K562 (cell line): ENCODE measurements at places on chromosomes 4 and X.

DNA sequence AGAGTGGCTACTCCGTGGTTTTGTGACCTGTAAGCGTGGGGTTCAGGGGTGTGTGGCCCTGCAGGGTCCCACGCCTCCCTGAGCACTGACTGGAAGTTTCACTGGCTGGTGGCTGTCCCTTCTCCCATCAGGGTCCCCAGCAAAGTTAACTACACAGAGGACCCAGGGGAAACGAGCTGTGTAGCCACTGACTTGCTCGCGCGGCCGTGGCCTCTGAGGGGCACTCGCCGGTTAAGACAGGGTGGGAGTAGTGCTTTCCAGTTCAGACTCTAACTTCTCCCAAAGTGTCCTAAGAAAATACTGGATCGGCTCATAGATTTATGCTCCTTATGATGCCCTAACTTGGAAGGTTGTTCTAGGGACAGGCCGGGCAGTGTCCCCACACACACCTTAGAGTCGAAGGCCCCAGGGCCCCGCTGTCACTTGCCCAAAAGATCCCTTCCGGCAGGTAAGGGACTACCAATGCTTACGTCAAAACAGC, 28.2 kb downstream of the NELFA start:
- DNase-seq = no peak

DNA sequence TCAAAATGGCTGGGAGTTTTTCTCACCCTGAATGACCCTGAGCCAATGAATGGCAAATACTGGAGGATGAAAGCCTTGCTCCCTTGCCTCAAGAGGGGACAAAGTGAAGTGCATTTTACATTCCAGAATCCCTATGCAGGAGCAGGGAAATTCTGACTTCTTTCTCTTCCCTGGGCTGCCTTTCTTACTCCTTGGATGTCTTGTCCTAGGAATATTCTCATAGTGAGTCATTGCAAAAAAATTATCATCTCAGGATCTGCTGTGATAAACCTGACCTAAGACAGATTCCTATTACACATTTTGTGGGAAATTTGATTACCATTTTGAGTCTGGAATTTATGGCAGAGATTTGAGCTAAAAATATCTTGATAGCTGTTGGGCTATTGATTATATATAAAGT, 199.9 kb downstream of the TMA16 start:
- DNase-seq = no peak

DNA sequence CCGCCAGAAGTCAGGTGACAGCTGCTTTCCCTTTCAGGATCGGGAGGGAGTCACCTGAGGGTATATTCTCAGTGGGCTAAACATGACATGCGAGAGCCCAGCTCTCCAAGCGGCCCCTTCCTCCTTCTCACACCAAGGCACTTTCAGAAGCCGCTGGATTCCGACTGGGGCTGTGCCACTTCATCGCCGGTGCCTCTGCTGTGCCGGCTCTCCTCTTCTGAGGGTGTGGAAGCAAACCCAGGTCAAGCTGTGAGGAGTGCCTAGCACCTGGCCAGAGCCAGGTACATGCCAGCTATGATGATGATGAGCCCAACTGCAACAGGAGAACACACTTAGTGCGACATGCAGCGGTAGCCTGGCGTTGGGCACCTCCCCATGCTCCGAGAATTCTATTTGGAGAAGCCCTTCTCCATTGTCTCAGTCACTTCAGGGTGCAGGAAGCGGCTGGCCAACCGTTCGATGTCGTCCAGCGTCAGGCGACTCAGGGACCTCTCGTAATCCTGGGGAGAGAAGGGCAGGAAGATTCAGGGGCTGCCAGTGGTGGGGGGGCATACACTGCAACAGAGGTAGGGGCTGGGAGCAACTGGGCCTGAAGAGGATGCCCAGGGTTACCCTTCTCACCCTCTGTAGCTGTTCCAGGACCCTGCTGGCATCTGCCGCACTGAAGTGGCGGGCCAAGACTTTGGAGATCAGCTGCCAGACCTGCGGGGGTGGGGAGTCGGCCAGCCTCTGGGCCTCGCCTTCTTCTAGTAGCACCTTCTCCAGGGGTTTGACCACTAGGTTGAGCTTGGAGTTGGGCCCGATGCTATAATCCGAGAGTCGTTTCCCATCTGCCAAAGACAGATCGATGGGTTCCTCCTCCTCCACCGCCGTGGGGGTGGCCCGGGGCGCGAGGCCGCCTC, 1.0 kb downstream of the UBL4A start:
- peak; percentile 49 for DNase-seq

DNA sequence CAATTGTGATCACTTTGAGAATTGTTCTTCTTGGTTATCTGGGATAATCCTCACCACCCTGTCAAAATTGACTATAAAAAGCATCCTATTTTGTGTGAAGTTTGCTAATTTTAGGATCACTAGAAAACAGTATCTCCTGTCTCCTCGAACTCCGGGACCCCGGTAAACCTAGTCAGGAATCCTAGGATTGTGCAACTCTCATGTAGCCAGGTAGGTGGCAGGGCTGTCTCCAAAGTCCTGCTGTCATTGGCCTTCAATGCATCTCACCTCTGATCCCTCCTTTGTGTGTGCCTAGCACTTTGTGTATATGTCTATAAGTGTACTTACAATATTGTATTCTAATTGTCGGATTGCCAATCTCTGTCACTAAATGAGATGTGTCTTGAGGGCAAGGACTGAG, 1564.8 kb downstream of the RPA4 start:
- no peak for DNase-seq

DNA sequence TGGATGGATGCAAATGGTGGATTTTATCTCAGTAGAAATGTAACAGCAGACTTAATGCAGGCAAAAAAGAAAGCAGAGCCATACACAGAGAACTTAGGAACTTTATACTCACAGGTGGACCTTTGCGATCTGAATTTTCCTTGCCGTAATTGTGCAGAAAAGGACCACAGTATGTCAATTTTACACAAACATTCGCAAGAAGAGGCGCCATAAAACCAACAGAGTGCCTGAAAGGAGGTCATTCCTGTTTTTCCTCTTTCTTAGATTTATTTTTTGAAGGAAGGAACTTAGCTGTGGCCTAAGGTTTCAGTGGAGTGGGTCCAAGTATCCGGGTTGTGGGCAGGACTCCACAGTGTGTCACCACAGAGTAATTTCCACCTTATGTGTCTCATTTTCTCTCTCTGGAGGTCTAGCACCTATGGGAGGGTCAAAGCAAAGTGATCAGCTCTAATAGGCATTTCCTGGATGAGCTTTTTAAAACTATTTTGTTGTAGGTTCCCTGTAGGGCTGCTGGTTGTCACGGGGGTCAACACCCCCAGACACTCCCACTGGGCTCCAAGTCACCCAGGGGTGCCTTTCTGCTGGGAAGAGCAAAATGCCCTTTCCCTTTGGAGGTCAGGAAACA, 24.7 kb upstream of the PBDC1 start:
- DNase-seq = no peak

DNA sequence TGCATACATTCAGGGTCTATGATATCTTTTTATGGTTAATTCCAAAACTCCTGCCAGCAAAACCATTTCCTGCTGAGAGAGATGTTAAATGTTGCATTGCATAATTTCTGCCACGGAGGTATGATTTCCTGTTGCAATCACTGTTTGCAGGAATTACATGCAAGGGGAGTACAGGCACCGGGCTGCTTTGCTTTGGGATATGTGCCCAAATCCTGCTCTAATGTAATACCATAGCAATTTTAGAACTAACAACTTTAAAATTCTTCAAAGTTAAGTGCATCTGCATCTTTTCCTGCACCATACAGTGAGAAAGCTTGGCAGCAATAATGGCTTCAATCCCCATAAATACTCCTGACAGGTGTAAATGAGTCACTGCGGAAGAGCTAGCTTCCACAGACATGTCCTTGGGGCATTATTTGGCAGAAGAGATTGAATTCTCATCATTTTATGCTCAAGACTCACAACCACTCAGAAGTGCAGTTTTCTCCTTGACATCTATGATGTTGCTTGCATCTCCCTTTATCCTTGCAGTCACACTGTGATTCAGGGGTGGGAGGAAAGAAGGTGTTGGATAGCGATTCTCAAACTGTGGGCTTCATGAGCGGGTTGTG, 29.6 kb downstream of the TRIM2 start:
- DNase-seq = no peak

DNA sequence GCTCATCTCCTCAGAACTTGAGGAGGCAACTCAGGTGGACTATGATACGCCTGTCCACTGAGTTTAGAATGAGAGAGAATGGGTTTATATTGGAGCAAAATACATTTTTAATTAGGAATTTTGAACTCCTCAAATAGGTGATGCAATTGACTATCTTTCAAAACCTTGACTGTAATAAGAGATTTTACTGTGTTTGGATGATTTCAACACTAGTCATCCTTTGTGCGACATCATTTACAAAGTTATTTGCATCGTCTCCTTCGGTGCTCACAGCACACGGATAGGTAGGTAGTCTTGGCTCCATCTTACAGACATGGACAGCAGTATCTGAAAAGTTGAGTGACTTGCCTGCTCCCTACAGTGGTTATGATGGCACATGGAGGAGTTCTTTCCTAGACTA, 67.0 kb downstream of the AASDH start:
- DNase-seq = no peak

GRCh38 chr4:84582988-84583875, at the start of gene CDS1:
Gene CDS1 (plus strand): TSS chr4:84583127. CDS start chr4:84583402, 275 bp downstream.
- peak; percentile 6 for DNase-seq

- DNase-seq = no peak
Observed at GRCh38 chr4:46249106-46249505, 125.3 kb upstream of the GABRG1 start.
